ENCODE measurements at places on chromosomes 12 and 14.

DNA sequence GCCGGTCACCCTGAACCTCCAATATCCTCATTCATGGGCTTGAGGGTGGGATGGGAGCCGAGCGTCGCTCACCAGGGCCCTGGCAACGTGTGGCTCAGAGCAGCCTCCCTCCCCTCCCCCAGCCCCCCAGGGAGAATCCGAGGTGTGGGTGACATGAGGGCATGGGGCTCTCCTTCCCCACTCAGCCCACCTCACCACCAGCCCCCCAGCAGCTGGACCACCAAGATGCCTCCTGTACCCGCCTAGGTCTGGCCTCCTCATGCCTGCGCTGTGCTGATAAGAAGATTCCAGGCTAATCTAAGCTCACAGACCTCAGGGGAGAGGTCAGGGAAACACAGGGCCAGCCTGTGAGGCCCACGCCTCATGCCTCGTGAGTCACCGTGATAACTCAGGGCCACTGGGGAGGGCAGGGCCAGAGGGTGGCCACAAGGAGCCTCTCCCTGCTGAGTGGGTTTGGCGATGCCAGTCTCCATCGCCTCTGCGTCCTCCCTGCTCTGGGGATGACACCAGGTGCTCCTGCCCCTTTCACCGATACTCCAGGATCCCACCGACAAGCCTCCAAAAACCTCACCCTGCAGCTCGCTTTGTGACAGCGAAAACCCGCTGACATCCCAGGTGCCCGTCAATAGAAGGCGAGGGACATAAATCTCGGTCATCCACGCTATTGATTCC, 56.9 kb downstream of the TESC start:
- peak; percentile 99 for DNase-seq

DNA sequence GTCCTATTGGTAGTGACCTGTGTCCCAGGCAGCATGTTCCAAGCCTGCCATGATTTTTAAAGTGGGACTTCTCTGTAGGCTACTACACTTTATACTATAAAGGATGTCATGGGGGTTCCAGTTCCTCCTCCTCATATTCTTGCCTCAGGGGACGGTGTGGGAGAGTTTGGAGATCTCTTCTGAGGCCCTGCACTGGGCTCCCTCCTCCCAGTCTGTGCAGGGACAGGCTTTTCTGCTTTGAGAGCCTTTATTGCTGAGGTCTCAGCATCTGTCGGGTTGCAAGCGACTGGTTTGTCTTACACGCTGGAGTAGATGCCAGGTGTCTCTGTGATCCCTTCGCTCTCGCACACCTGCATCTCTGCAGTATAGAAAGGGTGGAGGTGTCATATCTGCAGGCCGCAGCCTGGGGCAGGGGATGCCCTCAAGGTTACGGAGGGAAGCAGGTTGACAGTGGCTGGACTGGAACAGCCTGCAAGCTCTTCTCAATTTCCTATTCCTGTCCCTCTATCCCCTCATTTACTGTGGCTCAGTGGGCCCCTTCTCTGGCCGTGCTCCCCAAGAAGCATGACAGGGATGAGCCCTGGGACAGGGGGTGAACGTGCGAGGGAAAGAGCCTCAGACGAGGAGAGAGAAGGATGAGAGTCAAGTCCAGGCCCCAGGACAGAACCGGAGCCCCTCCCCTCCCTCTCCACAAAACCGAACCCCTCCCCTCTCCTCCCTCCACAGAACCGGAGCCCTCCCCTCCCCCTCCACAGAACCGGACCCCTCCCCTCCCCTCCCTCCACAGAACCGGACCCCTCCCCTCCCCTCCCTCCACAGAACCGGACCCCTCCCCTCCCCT, 51.3 kb downstream of the SLC6A12 start:
- DNase-seq: no peak

DNA sequence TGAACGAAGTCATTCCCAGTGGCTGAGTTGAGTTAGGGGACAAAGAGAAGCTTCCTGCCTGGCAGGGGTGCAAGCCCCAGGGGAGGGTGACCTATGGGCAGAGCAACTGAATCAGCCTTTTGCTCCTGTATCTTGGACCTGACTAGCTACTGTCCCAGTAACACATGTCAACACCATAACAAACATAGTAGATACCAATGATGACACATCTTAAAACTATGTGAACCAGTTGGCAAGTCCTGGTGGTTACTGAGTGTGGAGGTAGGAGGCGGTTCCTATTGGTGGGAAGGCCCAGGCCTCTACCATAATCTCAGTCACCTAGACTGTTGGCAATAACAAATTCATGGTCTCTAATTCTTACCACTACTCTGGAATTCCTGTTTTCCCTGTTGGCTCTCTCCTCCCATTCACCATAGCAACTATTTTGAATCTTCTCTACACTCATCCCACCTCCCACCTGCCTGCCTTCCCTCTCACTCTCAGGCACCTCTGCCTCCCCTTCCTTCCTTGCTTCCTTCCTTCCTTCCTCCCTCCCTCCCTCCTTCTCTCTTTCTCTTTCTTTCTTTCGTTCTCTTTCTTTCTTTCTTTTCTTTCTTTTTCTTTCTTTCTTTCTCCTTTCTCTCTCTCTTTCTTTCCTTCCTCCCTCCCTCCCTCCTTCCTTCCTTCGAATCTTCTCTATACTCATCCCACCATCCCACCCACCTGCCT, 8.1 kb upstream of the P2RX7 start:
- DNase-seq: no peak

- no peak for DNase-seq
Observed at GRCh38 chr12:18990856-18991255, 138.7 kb upstream of the PLEKHA5 start.

GRCh38 chr12:54650409-54650808, 2.2 kb upstream of the DCD start:
- no peak for DNase-seq

- DNase-seq: peak; percentile 49
Observed at GRCh38 chr12:51884676-51885229, 3.1 kb upstream of the ANKRD33 start.

- DNase-seq: no peak
Observed at GRCh38 chr14:44609201-44609600, 102.1 kb upstream of the FSCB start.

DNA sequence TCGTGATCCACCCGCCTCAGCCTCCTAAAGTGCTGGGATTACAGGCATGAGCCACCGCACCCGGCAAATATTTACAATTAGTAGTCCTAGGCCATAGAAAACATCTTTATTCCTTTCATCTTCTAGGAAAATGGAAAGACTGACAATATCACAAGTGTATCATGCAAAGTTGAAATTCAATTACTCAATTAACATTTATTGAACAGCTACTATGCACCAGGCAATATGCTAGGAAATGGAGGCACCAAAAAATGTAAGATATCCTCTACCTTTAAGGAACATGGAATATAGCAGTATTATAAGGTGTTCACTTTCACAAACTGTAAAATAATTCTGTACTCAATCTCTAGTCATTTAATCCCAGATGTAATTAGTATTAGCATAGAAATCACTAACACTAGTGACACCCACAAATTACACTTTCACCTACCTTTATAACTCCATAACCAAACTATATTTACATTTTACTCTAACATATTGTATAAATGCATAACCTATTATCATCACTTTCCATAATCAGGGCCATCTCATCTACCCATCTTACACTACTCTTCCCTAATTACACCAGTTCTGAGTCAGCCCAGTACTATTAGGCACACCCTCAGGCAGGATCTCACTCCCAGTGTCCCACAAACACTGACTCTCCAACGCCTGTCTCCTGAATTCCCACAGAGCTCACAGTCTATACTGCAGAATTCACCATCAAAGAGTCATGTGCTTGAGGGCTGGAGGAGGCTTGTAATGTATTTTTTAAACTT, 10.4 kb downstream of the CORO1C start:
- no peak for DNase-seq

DNA sequence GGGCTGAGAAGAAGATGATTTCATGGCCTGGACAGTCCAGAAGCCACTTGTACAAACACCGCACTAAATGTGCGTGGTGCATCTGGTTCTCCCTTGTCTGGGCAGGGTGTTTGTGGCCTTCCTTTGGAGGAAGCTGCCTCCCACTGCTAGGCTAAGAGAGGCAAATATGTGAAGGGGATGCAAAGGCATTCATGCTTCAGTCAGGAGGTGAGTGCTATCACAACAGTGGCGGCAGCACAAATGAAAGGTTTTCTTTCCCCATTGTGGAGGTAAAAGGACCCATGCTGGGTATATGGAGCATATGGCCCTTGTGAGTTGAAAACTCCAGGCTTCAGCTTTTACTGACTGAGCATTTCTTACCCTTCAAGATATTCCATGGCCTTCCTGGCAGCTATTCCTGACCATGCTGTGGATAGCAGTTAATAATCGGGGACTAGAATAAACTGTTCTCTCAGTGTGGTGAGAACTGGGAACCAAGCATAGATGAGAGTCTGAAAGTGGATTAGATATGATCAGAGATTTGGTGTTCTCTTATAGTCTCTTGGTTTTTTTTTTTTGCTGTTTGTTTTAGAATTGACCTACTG, 69.9 kb downstream of the MYRFL start:
- DNase-seq: no peak

- no peak for DNase-seq
Observed at GRCh38 chr12:103801709-103802585, 39.1 kb downstream of the NT5DC3 start.

DNA sequence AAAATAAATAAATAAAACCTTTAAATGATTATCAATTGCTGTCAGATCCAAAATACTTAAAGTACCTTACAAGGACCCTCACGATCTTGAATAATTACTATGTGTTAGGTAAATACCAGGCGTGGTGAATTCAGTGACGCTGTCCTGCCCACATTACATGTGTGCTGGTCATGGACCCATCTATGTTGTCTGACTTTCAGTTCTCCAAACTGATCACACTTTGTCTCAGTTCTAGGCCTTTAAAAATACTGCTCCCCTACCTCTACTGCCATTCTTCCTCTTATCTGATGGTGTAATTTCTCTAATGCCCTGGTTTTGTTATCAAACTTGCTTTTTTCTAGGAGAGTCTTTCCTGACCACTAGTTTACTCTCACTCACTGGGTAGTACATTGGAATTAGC, 520.7 kb downstream of the TRHDE start:
- no peak for DNase-seq

DNA sequence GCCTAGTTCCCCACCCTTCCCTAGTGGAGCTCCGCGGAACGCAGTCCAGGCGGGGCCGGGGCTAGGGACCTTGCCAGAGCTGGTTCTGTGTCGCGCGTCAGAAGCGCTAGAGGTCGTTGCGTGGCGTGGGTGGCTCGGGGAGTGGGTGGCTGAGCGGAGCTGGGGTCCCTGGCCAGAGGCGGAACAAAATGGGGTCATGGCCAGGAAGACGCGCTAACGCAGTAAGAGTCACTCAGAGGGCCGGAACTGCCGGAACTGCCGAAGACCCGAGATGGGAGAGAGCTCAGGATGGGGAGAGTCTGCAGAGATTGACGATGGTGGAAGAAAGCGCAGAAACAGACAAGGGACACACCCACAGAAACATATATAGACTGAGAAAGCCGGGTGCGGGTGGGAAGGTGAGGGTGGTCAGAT, 4.8 kb downstream of the DGKA start:
- no peak for DNase-seq

Measured in OCI-M1 (cell line).